Kidney (tissue), 22 donors: ENCODE measurements at places on chromosomes 5 and 9. TPM values are rescaled to one million over a fixed set of nuclear protein-coding genes. Genes with fewer than 3 reads are reported as not detected.

GRCh38 chr5:16179511-16179935 is at the start of gene MARCHF11:
TSS of gene MARCHF11 (minus strand) at chr5:16179791. CDS start at chr5:16179575, 216 bp downstream.
- peak; percentile 51 for DNase-seq

GRCh38 chr9:38109601-38110000 is 40.6 kb upstream of the SHB start:
- no peak for DNase-seq

DNA sequence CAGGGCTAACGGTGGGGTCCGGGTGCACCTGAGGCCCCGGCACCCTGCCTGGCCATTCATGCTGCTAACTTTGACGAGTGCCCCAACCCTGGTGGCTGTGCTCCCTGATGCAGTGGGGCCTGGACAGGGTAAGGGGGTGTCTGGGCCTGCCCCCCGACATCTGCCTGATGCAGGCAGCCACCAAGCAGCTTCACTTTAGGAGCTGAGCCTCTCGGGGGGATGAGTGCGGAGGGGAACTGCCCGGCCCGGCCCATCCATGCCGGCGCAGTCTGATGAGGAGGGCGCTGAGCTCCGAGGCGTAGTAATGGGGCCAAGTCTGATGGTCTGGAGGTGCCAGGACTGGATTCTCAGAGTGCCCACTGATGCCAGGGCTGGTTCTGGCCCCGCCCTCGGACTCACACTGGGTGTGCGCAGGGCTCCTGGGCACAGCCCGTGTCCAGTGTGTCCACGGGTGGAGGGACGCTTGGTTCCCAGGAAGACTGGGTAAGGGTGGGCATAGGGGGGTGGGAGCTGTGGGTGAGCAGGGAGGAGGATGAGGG is 16.5 kb downstream of the DNLZ start:
- no peak for DNase-seq

- DNase-seq: no peak
Observed at GRCh38 chr5:111383288-111383970, 128.9 kb downstream of the STARD4 start.

GRCh38 chr5:74638970-74639806 is 1.3 kb downstream of the ENC1 start:
- DNase-seq: no peak

- DNase-seq: peak; percentile 73
Observed at GRCh38 chr5:21654556-21654955, 1198.6 kb downstream of the CDH12 start.

DNA sequence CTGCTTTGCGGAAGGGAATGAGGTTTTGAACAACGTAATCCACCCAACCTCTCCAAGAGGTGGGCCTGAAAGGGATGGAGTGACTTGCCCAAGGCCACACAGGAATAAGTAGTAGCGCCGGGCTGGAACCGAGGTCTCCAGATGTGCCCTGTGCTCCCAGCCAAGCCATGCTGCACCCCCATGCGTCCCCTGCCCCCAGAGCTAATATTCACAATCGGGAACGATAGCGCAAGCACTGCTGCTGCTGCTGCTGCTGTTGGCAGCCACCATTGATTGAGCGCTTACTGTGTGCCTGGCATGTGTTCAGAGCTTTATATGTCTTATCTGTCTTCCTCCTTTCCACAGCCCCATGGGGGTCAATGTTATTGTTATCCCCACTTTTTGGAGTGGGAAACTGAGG is 43.9 kb downstream of the AMBP start:
- DNase-seq: no peak

C6 gene
- polyA plus RNA-seq: 5.2 TPM

DNA sequence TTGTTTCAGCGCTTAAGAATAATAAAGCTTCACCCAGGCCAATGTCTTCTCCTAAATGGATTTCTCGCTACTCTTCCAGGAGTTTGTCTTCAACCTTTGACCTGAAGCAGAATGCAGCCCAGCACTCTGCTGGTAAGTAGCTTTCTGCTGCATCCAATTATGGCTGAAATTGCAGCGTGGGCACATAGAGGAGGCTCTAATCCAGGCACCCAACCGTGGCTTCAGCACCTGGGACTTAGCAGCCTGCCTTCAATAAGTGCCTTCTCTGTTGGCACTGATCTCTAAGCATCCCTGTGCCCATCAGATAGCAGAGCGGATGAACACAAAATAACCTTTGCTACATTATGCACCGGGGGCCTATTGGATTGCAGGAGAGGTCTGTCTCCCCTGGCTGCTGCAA is 105.2 kb downstream of the TRIM32 start:
- DNase-seq: no peak

DNA sequence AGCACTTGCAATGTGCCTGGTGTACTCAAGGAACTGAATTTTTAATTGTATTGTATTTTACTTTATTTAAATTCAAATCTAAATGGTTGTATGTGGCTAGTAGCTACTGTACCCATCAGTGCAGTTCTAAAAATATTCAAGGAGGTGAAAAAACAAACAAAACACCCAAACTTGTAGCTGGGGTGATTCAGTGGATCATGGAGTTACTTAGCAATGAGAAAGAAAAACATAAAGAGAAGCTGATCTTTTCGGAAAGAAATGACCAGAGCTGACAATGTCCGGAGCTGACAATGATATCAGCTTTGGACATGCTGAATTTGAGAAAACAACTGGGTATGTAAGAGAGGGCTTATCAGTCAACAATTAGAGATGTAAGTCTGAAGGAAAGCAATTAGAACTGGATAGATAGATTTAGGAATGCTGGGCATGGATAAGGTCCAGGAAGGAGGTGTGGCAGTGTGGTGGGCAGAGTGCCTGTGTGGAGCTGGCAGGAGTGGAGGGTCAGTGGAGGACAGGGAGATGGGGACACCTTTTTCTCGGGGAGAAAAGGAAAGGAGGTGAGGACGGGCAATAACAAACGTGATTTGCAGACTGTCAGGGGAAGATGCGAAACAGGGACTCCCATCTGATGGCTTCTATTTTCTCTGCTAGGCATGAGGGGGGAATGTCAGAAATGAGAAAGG is 113.2 kb downstream of the DCP2 start:
- DNase-seq: no peak

ITK gene
- 0.11 TPM for polyA plus RNA-seq
